ENCODE measurements at places on chromosomes 11 and 22.

GRCh38 chr22:27101288-27101687 is 443.9 kb downstream of the MIAT start:
- no peak for ATAC-seq

- ATAC-seq, result no peak
These were observed 161.4 kb downstream of the SWAP70 start for GRCh38 chr11:9825315-9825714.

DNA sequence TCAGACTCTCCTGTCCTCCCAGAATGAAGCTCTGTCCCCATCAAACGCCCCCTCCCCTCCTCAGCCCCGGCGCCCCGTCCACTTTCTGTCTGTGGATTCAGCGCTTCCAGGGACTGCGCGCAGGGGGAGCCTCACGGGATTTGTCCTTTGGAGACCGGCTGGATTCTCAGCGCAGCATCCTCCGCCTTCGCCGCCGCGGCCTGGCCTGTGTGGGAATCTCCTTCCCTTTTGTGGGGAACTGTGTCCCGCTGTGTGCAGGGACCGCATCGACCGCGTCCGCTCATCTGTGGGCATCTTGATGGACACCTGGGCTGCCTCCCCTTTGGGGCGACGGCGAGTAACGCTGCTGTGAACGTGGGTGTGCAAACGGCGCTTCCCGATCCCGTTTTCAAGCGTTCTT is 1.1 kb upstream of the SCT start:
- no peak for ATAC-seq

DNA sequence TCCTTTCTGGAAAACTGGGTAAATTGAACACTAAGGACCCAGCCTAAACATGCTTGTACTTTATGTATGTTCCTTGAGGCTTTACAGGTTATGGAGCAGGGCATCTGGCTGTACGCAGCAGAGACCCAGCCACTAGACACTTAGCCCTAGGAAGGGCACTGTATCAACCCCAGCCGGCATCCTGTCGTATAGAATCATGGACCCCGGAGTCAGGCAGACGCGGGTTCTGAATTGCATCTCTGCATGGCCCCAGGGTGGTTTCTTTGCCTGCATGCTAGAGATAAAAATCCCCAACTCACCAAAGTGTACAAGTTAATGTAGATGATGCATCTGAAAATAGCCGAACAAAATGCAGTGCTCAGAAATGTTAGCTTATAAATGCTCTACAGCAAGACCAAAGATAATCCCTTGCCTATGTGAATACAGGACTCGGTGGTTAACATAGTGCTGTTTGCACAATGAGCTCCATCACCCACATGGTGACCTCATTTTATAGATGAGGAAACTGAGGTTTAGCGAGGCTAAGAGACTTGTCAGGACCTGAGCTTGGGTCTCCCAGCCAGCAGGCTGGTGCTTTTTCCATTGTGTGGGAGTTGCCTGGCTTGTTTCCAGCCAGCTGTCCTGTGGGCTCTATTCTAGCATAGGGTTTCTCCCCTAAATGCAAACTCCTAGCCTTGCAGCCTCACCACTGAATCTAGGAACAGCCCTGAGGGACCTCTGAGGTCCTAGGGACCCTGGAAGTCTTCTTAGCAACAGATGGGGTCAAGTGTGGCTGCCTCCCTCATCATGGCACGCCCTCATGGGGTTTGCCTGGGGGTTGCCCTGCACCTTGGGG is 7.3 kb downstream of the CD6 start:
- ATAC-seq, result peak; percentile 51

GRCh38 chr11:114075891-114076441 is 16.5 kb downstream of the ZBTB16 start:
- ATAC-seq, result no peak

DNA sequence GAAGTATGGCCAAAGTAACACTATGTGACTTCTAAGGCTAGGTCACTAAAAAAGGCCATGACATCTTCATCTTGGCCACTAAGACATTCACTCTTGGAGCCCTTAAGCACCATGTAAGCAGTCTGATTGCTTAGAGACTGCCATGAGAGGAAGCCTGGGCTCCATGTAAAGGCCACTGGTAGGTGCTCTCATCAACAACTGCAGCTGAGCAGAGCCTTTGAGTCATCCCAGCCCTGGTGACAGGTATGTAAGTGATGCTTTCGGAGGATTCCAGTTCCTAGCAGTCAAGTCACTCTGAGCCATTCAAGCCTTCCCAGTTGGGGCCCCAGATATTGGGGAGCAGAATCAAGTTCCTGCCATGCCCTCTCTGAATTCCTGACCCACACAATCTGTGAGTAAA is 26.2 kb downstream of the GAB2 start:
- ATAC-seq, result no peak

- ATAC-seq, result no peak
These were observed 141.1 kb upstream of the ARHGAP42 start for GRCh38 chr11:100545970-100546369.

GRCh38 chr22:48481748-48482147 is 1345.9 kb downstream of the BRD1 start:
- no peak for ATAC-seq

Measured in stimulated activated memory B cell treated with anti-CD40 and anti-IgM and Interleukin-4, amounts not matched to agents 10 μg/mL and 1 μg/mL and 100 μg/mL, for 72 hours (primary cell).